ENCODE measurements at places on chromosomes 5 and 9.

GRCh38 chr5:137836298-137836697 is 31.4 kb upstream of the MYOT start:
- no peak for DNase-seq

- no peak for DNase-seq
Observed at GRCh38 chr5:125607018-125607417, 816.2 kb upstream of the GRAMD2B start.

- DNase-seq = no peak
Observed at GRCh38 chr5:34538026-34538672, 118.0 kb upstream of the RAI14 start.

- no peak for DNase-seq
Observed at GRCh38 chr5:39711821-39712220, 287.0 kb upstream of the DAB2 start.

DNA sequence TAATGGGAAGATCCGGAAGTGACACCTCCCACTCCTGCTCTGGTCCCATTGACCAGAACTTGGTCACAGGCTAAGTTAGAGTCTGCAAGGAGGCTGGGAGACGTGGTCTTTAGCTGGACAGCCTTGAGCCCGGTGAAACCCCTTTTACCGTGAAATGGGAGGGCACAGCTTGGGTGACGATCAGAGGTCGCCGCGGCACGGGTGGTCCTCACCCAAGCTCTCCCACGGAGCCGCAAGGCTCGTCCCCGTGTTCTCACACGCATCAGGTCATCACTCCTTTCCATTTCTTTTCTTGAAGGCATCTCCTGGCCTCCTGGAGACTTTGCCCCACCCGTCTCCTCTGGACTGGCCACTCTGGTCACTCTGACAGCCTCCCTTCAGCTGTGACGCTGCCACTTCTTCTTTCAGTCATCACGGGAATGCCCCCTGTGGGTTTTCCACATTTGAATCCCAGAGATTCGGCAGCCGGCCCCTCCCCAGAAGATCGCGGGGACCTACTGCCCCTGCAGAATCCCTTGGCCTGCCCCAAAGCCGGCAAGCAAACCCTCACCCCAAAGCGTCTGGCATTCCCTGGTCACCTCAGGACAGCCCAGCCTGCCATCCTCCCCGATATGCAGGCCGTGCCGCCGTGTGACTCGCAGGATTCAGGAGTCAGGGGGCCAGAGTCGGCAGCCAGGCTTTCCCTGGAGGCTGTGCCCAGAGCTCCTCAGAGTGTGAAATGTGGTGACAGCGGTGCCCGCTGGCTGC is 18.9 kb upstream of the EGFL7 start:
- no peak for DNase-seq

- no peak for DNase-seq
Observed at GRCh38 chr5:151868451-151868850, 56.2 kb downstream of the GLRA1 start.

GRCh38 chr9:97985058-97985861 is 2.1 kb downstream of the ANP32B start:
- DNase-seq = no peak

DNA sequence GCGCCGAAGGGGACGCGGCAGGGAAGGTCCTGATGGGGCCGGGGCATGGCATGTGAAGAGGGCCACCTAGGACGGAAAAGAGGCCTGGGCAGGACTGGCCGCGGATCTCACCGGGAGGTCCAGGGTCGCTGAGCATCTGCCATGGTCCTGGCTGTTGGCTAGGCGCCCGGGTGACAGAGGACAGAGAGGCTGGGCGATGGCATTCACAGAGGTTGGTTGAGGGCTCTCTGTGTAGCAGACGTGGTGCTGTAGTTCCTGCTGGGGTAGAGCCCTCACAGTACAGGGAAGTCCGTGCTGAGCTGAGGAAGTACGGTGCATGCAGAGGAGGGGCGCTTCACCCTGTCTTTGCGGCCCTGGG is 427 bp downstream of the PCYOX1L start:
- DNase-seq = no peak

DNA sequence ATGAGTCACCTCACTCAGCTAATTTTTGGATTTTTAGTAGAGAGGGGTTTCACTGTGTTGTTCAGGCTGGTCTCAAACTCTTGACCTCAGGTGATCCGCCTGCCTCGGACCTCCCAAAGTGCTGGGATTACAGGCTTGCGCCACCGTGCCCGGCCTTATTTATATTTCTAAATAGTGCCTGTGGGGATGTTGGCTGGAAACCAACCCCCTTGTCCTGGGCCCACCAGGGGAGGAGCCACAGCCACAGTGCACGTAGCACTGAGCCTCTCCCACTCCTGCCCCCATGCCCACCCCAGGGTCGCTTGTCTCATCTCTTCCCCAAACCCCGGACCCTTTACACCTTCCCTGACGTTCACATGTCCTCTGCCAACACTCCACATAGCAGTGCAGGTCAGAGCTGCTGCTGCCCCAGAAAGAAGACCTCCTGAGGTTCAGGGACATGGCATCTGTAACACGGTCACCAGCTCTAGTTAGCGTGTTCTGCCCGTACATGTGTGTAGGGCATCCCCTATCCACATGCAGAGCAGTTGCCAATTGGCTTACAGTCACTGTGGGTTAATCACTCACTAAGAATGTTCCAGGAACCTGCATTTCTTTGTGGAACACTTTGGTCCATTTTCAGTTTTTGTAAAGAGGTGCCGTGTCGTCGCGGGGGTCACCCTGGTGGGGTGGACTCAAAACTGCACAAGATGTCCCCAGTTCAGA is 10.2 kb upstream of the MRPS2 start:
- no peak for DNase-seq

GRCh38 chr5:6013506-6013905 is 364.8 kb downstream of the MED10 start:
- no peak for DNase-seq

DNA sequence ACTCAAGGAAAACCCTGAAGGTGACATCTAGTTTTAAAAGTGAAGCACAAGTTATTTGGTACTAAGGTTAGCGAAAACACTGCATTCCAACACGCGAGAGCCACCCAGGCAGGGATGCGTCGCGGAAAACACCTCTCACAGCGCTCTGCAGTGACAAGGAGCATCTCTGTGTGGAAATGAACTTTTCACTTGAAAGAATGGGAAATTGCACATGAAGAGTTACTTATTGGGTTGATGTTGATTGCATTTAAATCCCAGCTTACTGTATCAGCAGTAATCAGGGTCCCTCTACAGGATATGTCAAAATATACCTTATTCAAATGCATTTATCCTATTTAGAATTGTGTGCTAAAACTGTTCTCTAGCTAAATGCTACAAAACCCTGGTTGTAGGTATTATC is 144.4 kb downstream of the BNC2 start:
- DNase-seq = no peak

GRCh38 chr5:41844502-41844901 is 25.7 kb downstream of the OXCT1 start:
- DNase-seq = no peak

GRCh38 chr9:71120501-71121247 is 747 bp downstream of the TRPM3 start:
- no peak for DNase-seq

GRCh38 chr9:125241000-125241862 is at the start of gene HSPA5:
HSPA5 (minus strand) TSS chr9:125241343; CDS start chr9:125241126, 217 bp downstream.
- peak; percentile 98 for DNase-seq

- DNase-seq = no peak
Observed at GRCh38 chr5:178326374-178326715, 93.7 kb upstream of the PHYKPL start.

DNA sequence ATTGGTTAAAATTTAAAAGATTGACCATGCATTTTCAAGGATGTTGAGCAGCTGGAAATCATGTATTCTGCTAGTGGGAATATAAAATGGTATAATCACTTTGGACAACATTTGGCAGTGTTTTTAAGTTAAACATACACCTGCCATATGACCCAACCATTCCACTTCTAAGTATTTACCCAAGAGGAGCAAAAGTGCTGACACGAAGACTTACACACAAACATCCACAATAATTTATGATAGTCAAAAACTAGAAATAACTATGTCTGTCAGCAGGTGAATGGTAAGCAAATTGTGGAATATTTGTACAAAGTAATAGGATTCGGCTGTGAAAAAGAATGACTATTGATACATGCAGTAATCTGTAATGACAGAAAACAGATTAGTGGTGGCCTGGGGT is 30.7 kb upstream of the SRP19 start:
- no peak for DNase-seq

DNA sequence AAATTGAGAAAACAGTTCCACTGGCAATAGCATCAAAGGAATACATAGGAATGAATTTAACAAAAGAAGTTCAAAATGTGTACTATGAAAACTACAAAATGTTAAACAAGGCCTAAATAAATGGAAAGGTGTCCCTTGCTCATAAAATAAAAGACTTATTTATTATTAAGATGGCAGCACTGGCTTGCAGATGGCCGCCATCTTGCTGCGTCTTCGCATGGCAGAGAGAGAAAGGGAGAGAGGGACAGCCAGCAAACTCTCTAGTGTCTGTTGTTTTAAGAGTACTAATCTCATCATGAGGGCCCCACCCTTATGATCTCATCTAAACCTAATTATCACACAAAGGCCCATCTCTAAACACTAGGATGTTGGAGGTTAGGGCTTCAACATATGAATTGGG is 47.1 kb downstream of the ABLIM3 start:
- no peak for DNase-seq

DNA sequence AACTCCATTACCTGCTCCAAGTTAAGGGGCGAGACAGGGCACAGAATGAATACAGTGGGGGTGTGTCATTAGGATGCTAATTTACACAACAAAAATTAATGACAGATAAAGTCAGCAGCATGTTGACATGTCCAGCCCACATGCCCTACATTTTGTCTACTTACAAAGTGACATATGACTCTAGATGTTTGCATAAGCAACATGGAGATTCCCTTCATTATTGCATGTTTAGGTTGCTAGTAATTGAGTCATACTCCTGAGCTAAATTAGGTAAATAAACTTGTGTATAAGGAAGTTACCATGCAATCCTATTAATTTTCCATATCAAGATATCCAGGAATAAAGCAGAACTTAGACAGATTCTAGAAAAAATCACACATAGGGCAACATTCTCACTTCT is 232.2 kb downstream of the PDE4D start:
- no peak for DNase-seq

DNA sequence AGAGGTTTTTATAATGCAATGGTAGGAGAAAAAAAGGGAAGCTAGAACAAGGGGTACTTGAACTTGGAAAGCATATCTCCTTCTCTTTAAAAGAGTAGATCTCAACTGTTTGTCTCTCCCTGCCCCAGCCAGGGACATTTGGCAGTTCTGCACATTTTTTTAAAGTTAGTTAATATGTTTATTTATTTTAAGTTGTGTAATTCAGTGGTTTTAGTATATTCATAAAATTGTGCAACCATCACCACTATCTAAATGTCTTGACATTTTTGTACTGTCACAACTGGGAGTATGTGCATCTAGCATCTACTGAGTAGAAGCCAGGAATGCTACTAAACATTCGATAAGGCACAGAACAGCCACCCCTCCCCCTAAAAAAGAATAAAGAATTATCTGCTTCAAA is 103.5 kb upstream of the DPYSL3 start:
- no peak for DNase-seq

DNA sequence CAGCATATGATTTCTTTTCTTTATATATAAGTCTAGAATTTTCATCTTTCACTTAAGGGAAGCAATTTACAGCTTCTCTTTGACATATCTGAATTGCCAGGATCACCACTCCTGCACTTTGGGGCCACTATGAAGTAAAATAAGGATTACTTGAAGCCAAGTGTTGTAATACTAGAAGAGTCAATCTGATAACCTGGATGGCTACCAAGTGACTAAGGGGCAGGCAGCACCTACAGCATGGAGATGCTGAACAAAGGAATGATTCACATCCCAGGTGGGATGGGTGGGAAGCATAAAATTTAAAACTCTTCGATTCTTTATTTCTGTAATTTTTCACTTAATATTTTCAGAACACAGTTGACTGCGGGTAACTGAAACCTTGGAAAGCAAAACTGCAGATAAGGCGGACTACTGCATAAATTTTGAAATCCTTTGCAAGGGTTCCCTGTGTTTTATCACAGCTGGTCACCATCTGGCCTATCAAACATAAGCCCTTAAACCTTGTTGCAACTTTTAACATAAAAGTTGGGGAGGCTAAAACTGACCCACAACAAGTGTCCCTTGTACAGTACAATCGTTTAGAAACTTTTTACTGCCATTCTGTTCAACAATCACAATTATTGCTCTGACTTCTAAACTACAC is 31.2 kb downstream of the NR3C1 start:
- no peak for DNase-seq

GRCh38 chr9:135302329-135303279 is 177.0 kb upstream of the PPP1R26 start:
- no peak for DNase-seq

DNA sequence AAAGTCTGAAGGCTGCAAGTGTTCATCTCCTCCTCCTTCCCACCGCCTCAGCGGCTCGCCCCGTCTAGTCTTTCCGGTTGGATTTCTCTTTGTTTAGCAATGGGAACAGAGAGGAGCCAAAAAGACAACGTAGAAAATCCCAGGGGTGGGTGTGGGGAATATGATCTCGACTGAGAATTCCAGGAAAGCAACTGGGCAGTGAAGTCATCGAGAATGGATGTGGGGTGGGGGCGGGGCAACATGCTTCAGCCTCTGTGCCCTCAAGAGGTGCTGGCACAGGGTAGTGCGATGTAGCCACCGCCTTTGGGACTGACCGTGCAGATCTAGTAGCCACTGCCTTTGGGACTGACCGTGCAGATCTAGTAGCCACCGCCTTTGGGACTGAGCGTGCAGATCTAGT is 12.9 kb downstream of the MSX2 start:
- no peak for DNase-seq

DNA sequence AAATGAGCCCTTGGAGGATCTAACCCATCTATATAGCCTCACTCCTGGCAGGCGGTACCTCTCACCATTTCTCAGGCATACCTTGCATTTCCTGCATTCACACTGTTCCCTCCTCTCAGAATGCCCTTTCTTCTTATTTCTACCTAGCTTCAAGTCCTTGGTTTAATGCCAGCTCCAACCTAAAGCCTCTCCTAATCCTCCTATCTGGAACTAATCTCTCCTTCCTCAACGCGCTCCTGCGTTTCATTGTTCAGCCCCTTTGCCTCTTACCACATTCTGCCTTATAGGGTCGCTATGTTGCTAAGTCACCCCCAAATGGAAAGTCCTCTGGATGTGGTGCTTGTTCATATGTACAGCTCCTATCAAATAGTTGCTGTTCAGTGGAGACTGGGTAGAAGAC is 288.5 kb upstream of the TUT7 start:
- no peak for DNase-seq

Data from NCI-H2171 (cell line).